ENCODE measurements at places on chromosomes 6 and 20.

GRCh38 chr20:62728781-62729300, 20.2 kb downstream of the NTSR1 start:
- no peak for DNase-seq

DNA sequence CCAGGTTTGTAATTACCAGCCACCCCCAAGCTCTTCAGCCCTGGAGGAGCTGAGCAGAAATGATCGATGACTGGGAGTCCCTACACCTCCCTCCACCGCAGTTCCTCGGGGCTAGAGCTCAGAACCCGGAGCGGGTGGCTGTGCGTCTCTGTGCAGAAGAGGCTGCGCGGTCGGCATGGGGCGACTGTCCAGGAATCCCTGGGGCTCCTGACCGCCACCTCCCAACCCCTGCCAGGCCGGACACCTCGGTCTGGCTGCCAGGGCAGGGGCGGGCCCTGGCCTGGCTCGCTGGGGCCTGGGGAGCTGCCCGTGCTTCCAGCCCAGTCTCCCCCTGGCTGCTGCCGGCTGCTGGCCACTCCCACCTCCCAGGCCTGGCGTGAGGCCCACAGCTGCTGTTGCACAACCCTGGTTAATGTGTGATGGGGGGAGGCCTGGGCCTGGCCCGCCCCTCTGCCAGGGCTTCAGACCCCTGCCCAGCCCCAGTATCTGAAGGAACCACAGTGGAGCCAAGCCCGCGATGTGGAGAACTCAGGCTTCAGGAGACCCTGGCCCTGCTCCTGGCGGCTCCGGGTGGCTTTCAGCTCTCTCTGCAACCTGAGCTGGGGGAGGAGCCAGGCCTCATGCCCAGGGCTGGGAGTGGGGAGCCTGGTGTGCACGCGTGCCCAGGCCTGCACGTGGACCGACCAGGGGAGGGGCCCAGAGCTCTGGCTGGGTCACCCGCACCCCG, 1.2 kb downstream of the SLC2A4RG start:
- DNase-seq = no peak

DNA sequence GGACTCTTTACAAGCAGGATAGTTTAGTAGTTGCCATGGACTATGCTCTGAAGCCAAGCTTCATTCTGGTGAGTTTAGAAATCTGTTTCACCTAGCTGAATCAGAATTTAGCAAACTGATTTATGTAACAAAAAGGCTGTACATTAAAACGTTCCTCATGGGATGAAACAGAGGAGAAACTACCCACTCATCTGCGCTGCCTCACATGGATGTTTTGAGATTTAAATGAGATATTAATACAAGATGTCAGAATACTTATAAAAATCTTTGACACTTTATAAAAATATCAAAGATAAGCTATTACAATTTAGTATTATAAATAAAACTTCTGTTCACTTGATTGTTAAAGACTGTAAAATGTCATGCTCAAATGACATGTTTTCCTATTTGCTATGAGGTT, 16.8 kb downstream of the RUNX2 start:
- DNase-seq = no peak

DNA sequence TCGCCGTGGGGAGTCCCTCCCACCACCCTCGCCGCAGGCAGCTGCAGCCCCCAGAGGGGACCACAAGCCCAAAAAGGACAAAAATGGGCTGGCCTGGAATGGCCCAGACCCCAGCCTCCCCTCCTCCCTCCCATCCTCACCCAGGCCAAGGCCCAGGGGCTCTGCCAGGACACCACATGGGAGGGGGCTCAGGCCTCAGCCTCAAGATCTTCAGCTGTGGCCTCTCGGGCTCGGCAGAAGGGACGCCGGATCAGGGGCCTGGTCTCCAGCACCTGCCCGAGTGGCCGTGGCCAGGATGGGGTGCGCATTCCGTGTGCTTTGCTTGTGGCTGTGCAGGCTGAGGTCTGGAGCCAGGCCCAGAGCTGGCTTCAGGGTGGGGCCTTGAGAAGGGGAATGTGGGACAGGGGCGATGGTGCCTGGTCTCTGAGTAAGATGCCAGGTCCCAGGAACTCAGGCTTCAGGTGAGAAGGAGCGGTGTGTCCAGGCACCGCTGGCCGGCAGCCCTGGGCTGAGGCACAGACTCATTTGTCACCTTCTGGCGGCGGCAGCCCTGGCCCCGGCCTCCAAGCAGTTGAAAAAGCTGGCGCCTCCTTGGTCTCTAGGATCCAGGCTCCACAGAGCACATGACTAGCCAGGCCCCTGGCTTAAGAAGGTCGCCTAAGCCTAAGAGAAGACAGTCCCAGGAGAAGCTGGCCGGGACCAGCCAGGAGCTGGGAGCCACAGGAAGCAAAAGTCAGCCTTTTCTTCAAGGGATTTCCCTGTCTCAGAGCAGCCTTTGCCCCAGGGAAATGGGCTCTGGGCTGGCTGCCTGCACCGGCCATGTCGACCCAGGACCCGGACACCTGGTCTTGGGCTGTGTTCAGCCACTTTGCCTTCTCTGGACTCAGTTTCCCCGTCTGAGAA, 35.2 kb upstream of the MRGBP start:
- DNase-seq = no peak

GRCh38 chr20:39829661-39830060, 859.4 kb downstream of the MAFB start:
- no peak for DNase-seq

DNA sequence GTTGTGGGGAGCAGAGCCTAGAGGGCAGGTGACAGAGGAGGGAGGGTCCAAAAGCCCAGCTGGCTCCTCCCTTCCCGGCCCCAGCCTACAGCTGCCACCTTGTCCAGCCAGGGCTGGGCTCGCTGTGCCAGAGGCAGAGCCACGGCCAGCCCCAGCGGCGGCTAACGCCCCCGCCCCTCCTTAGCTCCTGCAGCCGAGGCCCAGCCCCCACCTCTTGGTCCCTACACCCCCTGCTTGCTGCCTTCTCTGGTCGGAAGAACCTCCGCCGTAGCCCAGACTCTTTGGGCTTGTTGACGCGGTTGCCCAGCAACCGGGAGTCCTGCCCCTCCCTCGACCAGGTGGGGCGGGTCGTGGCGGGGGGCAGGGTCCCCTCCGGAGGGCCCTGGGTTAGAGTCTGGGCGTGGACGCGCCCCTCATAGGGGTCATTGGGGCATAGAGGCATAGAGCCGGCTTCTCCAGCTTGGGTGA, 521 bp upstream of the LKAAEAR1 start:
- no peak for DNase-seq

DNA sequence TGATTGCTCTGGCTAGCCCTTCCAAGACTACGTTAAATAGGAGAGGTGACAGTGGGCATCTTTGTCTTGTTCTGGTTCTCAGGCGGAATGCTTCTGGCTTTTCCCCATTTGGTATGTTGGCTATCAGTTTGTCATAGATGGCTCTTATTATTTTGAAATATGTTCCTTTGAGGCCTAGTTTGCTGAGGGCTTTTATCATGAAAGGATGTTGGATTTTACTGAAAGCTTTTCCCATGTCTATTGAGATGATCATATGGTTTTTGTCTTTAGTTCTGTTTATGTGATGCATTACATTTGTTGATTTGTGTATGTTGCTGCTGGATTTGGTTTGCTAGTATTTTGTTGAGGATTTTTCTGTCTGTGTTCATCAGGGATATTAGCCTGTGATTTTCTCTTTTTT, 9.9 kb upstream of the RNASET2 start:
- no peak for DNase-seq

GRCh38 chr20:58927490-58928061, 53.5 kb upstream of the NELFCD start:
- DNase-seq = no peak

DNA sequence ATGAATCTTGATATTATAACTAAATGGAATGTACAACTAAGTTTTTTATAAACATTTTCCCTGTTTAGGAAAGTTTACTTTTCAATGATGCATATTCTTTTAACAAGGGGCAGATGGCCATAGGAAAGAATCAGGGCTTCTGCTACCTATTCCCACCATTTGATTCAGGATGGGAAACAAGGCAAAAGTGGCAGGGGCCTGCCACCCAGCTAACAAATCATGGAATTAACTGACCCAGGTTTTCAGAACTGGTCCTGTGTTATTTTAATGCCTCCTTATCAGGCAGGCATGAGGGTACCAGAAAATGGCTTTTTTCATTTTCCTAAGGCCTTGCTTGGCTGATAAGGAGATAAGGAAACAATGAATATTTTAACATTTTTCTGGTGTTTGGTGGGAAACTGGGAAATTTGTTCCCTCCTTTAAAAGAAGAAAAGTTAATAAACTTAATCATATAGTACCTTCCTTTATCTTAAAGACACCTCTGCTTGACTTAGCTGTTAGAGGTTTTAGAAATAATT, 6.7 kb downstream of the POU3F2 start:
- no peak for DNase-seq

DNA sequence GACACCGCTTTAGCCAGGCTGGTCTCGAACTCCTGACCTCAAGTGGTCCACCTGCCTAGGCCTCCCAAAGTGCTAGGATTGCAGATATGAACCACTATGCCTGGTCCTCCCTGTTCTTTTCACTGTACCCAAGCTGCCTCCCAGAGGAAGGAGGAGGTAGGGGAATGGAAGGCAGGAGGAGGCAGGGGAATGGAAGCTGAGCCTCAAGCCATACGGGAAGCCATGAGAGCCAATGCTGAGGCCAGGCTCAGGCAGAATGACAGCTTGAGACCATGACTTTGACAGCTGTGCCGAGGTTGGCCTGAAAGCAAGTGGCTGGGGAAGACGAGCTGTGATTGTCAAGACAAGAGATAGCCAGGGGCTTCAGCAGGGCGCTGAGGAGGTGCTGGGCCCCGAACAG, 13.6 kb upstream of the ZNF335 start:
- no peak for DNase-seq

- no peak for DNase-seq
Observed at GRCh38 chr6:2213086-2213485, 32.3 kb downstream of the GMDS start.

GRCh38 chr6:74638412-74638811, 567.4 kb downstream of the COL12A1 start:
- no peak for DNase-seq

DNA sequence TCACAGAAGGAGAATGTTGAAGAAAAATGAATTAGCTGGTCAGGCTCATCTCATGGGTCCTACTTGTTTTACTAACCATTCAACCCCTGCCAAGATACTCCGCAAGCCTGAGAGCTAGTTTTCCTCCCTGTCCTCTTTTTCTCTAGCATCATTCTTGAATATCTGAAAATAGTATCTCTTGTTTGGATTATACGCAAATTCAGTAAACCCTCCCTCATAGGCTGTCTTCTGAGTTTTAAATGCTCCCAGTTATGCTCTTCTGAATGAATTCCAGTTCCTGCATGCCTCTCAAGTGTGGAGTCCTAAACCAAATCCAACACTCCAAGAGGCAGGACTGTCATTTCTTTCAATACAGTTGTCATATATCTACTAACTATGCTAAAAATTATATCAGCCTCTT, 99.6 kb downstream of the COL21A1 start:
- DNase-seq = no peak

DNA sequence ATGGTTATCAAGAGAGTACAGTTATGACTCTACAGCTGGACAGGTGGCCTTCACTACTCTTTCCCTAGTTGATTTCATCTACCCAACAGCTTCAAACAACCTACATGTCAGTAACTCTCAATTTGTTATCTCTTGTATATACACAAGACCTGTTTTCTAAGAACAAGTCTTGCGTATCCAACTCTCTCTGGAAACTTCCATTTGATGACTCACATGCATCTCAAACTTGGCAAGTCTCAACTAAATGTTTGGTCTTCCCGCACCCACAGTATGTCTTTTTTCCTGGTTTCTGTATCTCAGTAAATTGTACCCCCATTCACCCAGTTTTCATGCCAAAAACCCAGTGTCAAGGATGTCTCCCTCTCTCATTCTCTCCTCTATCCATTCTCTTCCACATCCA, 97.7 kb downstream of the BTBD9 start:
- no peak for DNase-seq

- DNase-seq = no peak
Observed at GRCh38 chr6:109466212-109466923, 10.8 kb upstream of the MICAL1 start.

DNA sequence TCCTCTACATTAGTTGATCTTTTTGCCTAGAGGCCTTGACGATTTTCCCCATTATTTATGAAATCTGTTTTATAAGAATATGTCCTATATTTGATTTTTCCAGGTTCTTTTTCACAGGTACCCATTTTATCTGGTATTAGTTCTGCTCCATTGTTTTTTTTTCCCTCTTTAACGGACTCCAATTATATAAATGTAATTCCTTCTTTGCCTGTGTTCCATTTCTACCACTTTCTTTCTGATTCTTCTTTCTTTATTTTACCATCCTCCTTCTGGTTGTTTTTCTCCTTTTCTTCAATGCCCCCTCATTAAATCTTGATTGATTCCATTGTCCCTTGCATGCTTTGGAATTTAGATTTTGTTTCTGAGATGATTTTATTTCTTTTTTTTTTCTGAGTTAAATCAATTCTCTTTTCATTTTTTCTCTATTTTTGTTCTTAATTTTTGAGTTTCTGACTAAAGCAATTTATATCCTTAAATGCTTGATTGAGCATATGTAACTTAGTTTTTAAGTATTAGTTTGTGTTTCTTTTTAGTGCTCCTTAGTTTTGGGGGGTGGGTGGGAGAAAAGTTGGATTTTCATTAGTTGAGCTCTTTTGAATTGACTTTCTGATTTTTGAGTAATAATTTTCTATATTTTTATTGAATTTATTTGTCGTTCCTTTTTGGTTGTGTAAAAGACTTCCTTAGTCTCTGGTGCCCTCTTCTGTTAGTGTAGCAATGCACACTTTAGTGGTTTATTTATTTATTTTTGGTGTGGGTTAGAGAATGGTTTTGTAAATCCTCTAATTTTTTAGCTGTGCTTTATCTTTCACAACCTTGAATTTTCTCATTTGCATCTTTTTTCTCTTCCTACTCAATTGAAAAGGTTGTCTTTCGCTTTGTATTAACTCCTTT, 140.8 kb downstream of the FARS2 start:
- DNase-seq = no peak

DNA sequence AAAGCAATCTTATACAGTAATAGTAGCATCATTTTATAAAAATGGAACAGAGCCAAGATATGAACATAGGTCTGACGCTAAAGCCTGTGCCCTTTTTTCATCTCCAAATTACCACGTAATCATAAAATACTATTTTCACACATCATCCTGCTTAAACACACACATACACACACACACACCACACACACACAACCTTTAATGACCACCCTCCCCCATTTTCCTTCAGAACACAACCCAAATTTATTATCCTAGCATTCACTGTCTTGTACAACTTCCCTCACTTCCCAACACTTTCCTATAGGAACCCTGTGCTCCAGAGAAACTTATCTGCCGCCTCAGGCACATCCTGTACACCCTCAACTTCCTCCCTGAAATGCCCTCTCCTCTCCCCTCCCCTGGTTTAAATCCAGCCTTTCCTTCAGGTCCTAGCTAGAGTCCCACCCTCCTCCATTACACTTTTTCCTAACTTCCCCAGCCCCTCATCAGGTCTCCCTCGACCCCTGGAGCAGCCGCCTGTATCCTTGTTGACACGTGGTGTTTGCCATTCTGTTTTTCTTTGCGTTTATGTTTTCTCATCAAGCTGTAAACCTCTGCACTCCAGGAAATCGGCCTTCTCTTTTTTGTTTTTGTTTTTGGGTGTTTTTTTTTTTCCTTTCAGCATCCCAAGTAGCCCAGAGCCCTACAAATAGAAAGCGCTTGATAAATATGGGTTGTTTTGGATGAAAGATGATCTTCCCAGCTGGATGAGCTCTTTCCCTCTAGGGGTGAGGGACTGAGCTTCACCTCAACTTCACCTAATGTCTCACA, 968 bp upstream of the MMP24 start:
- no peak for DNase-seq

- DNase-seq = no peak
Observed at GRCh38 chr6:49913636-49914375, 47.5 kb upstream of the CRISP1 start.

- DNase-seq = peak; percentile 49
Observed at GRCh38 chr6:38639498-38640215, at the start of gene BTBD9. Gene BTBD9 (minus strand): TSS chr6:38639929.

GRCh38 chr20:11437611-11438380, 479.9 kb upstream of the BTBD3 start:
- DNase-seq = no peak
